ENCODE measurements at places on chromosomes 7 and 10.

DNA sequence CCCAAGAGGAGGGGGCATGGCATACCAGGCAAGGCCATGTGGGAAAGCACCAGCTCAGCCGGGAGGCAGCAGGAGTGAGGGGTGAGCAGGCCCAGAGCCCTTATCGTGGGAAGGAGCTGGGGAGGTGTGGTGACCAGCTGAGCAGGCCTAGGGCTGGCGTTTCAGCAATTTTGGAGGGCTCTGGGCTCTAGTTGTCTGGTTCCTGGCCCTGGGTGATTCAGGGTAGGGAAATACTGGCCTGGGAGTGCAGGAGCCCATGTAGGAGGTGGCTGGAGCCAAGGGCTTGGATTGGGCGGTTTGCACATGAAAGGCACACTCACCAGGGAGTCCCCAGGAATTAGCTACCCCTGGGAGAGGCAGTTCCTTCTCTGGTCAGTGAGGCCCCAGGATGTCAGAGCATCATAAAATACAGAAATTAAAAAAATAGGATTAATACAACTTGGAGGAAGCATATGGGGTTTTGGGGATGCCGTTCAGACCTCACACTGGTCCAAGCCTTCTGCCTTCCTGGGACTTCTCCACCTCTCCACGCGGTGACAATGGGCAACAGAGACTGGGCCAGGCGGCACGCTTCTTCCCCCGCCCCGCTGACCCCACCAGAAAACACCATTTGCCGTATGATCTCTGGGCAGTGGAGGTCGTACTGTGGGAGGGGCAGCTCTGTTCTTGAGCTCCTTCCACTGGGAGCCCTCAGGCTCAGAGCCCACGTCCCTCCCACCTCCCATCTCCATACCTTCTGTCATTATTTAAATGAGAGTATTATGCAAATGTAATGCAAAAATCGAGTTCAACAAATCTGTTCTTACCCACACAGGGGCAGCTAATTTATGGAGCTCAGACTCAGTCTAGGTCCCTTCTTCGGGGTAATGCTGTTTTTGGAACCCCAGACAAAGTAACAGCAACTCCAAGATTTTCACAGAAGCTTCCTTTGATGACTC is 133.0 kb upstream of the FAM20C start:
- no peak for DNase-seq

GRCh38 chr10:129764901-129765663 is 199.0 kb downstream of the EBF3 start:
- DNase-seq, result no peak

- DNase-seq, result no peak
Observed at GRCh38 chr7:44149571-44150465, 8.7 kb upstream of the MYL7 start.

DNA sequence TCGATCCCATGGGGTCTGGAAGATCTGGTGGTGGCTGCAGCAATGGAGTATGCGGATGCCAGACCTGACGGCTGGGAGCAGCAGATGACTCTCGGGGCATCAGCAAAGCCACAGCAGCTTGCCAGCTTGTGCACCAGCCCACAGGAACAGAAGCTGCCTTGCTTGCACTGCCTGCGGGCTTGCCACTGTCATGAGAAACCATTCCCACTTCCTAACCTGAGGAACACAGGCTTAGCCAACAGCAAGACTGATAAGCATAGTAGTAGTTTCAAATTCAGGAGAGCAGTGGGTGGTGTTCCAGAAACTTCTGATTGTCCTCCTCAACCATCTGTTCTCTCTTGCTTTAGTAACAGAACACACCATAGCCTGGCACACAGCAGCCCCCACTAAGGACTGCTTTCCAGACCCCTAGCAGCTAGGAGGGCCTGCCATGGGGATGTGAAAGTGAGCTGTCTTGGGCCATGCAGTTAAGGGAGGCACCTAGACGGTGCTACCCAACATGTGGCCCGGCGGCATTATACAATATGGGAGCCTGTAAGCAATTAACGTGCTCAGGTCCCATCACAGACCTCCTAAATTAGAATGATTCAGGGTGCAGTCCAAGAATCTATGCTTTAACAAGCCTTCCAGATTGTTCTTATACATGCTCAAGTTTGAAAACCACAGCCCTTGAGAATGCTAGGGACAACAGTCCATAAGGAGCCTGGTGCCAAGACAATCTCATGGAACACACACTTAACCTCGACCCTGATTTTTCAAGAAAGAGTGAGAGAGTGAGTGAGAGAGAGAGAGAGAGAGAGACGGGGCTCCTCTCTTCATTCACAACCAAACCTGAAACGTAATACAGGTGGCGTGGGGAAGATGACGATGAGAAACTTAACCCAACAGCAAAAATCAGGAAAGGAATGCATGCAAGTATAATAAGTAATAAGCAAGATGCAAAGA is 7.1 kb downstream of the ANXA11 start:
- no peak for DNase-seq

GRCh38 chr7:46210467-46210866 is 289.4 kb upstream of the IGFBP3 start:
- DNase-seq, result no peak

- DNase-seq, result no peak
Observed at GRCh38 chr7:17279061-17279460, 19.4 kb upstream of the AHR start.

DNA sequence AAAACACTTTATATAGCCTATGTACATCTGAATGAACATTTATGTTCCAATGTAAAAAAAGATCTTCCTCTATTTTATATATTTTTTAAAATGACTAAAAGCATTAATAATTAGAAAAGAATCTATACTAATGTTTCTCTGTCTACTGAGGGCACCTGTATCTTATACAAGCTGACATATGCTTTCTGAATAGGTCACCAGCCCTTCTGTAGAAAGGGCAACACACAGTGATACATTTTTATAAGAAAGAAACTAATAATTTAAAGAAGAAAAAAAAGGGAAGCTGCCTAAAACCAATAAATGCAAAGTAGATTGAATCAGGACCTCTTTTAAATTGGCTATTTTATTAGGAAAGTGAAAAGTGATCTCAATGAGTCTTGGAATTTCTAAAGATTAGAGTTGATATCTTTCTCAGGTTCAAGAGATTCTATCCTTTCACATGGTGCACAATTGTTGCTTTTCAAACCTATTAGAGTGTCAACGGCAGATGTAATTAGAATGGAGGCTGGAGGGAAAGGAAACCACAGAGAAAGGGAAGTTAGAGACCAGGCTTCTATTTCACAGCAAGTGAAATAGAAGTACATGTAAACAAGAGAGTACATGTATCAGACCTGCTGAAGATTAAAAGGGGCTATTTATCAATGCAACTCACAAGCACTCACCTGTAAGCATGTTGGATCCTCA is 6.3 kb downstream of the MTPN start:
- no peak for DNase-seq

- no peak for DNase-seq
Observed at GRCh38 chr10:29748109-29748650, 113.4 kb upstream of the SVIL start.

GRCh38 chr10:4763960-4764428 is 62.0 kb upstream of the AKR1E2 start:
- no peak for DNase-seq

- no peak for DNase-seq
Observed at GRCh38 chr10:92747600-92747999, 57.8 kb downstream of the HHEX start.

DNA sequence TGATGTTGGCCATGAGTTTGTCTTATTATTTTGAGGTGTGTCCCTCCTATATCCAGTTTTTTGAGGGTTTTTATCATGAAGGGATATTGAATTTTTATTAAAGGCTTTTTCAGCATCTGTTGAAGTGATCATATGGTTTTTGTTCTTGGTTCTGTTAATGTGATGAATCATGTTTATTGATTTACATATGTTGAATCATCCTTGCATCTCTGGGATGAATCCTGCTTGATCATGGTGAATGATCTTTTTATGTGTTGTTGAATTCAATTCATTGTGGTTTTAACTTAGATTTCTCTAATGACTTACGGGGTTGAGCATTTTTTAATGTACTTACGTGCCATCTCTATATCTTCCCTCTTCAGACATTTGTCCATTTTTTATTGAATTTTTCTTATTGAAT is 22.9 kb downstream of the DLD start:
- DNase-seq, result no peak

GRCh38 chr10:3769556-3769955 is 15.5 kb downstream of the KLF6 start:
- DNase-seq, result no peak

Measured in stimulated activated CD8-positive, alpha-beta memory T cell treated with anti-CD3 and anti-CD28 coated beads, Interleukin-7, amount 100 ng/mL, for 1 hour (primary cell).